Substantia nigra (tissue), 51 donors: ENCODE measurements at places on chromosomes 2 and 18.

- DNase-seq: no peak
These were observed 448.7 kb upstream of the HNRNPA3 start for GRCh38 chr2:176763851-176764404.

GRCh38 chr2:164694275-164694695 lies 73.0 kb upstream of the GRB14 start:
- DNase-seq: no peak

DNA sequence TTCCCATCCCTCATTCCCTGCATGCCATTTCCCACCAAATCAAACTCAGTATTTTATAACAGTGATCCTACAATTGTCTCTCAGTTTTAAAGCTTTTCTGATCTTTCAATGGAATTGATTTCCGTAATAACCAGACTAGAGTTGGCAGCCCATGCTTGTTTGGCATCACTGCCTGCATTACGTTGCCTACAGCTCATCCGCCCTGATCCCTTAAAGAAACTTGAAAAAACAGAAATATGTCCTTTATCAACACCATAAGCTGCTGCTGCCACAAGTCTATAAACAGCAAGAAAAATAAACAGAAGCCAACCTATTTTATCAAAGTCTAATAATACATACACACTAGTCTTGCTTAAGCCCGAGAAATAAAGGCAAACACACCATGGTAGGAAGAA lies 331.0 kb downstream of the METTL4 start:
- DNase-seq: no peak

DNA sequence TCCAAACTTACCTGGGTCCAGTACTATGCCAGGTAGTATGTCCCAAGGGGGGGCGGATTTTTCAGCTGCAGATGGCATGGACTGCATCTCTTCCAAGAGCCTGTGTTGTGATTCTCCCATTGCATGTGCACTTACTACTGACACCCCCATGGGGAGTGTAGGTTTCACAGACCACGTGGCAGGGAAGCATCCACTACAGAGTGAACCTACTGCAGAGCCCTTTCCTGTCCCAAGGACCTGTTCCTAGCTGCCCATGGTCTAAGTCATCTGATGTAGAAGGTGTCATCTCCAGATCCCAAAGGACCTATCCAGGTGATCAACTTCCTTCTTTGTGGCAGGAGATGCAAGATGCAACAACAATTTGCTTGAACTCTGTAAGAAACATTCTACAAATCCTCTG lies 9.9 kb upstream of the SULT1C3 start:
- no peak for DNase-seq

GRCh38 chr2:55887901-55888624 lies 35.5 kb downstream of the EFEMP1 start:
- DNase-seq: no peak

- no peak for DNase-seq
These were observed 69.9 kb upstream of the FAM136A start for GRCh38 chr2:70371753-70372152.

- DNase-seq: no peak
These were observed 97.2 kb downstream of the AGPS start for GRCh38 chr2:177489719-177490301.

- DNase-seq: no peak
These were observed 1316.7 kb downstream of the LRP1B start for GRCh38 chr2:140814141-140814540.

DNA sequence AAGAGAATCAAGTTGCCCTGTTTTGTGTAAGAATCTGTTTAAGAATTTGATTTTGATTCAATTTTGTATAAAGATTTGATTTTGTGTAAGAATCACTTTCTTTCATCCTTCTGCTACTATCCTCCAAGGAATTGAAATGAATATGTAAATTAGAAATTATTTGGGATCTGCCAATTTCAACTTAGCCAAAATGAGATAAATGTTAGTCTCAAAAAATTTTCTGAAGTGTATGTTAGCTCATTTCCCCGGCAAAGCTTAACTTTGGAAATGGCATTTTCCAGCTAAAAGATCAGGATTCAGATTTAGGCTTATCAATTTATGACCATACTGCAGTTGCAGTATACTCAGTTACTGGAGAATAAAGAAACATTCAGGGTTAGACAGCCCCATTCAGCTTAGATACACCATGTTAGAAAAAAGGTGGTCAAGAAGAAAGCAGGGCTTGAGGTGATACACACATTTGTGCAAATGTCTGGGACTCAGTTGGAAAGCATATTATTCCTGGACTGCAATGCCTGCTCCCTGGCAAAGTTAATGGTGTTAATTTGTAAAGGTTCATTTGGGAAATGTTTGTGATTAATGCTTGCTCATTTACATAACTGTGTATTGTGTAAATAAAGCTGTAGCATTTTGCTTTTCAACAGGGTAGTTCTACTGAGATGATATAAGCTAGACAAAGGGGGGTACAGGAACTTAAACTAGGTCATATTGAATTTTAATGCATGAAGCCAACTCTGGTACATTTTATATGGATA lies 247.8 kb upstream of the SESTD1 start:
- no peak for DNase-seq

- no peak for DNase-seq
These were observed 14.1 kb downstream of the PTRHD1 start for GRCh38 chr2:24779116-24779515.

- no peak for DNase-seq
These were observed 508.9 kb upstream of the TCF4 start for GRCh38 chr18:56096861-56097260.

GRCh38 chr2:136221026-136221425 lies 103.1 kb upstream of the CXCR4 start:
- no peak for DNase-seq

DNA sequence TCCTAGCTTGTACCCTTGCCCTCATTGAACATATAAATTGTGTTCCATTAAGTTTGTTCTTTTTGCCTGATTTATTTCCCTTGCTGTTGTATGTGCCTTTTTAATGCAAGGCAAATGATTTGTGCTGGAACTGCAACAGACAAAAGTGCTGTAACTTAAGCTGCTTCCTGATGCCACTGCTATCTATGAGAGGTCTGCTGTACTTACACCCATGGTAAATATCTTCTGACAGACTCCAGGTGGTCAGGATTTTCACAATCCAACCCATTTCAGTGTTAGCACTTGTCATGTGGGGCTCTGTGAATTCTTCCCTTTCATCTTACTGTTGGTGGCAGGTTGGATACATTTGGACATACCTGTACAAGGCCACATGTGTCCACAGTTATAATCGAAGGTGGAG lies 63.5 kb downstream of the ARHGAP15 start:
- no peak for DNase-seq

GRCh38 chr2:70083344-70084156 lies 3.7 kb upstream of the PCBP1 start:
- DNase-seq: no peak

DNA sequence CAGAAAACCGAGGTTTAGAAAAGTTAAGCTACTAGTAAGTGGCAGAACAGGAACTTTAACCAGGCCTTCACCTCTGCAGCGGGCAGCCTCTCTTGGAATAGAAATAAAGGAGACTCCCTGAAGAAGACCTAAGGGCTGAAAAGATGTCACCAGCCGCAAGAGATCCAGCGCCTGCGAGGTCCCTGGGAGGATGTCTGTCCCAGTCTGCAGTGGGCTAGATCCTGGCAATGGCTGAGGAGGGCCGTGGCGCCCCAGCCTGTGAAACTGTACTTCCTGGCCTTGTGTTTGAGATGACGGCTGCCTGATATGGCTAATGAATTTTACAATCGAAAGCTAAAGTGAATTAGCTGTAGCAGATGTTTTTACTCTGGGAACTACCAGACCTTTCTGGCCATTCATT lies 300.6 kb upstream of the SALL3 start:
- DNase-seq: no peak

GRCh38 chr2:11483806-11484617 lies 18.1 kb upstream of the E2F6 start:
- no peak for DNase-seq

- DNase-seq: no peak
These were observed 43.0 kb upstream of the DSG1 start for GRCh38 chr18:31274931-31275330.

GRCh38 chr2:234444893-234445292 lies 52.0 kb downstream of the ARL4C start:
- DNase-seq: no peak

DNA sequence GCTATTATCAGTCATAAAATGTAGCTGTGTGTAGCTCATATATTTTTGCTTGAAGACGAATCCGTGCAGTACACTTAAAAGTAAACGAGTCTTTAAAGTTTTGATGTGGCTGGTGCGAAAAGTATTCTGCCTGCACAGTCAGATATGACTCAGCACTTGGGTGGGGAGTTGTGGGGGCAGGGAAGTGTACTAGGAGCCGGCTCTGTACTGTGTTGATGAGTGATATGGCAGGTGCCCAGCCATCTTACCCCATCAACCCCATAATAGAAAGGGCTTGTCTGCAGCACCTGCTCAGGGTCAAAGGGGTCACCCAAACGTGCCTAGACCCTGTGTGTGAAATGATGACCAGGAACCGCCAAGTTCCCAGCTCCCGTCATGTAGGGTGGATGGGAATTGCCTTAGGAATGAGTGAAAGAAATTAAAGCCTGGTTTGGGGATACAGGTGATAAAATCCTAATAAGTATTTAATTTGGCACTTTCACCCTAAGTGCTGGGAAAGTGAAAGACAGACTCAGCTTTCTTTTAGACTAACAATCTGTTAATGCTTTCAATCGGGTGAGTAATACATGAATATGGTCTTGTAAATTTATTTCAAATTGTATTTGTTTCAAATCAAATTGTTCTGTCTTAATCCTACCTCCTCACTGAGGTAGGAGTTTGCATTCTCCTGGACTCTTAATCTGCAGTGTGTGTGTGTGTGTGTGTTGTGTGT lies 48.0 kb downstream of the BCL2L11 start:
- DNase-seq: no peak
